ENCODE measurements at places on chromosomes 2 and 18. TPM values are rescaled to one million over a fixed set of nuclear protein-coding genes. Genes with fewer than 3 reads are reported as not detected.

DNA sequence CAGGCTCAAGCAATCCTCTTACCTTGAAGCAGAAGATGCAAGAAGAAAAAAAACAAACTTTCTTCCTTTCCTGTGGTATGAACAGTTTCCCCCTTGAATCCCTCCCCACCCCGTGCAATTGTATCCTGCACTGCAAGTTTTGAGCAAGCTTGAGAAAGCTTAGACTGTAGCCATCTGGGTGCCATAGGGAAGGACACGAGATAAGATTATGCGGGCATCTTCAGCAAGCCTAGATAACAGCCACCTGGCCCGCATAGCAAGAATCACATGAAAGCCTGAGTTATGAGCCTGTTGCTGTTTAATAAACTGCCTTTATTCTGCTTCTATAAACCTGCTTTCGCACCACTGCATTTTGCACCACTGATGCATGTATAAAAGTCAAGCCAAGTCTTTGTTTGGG, 27.3 kb upstream of the CDCA7 start:
- no peak for DNase-seq

GRCh38 chr2:118255301-118255700, 167.0 kb downstream of the INSIG2 start:
- DNase-seq = no peak

DNA sequence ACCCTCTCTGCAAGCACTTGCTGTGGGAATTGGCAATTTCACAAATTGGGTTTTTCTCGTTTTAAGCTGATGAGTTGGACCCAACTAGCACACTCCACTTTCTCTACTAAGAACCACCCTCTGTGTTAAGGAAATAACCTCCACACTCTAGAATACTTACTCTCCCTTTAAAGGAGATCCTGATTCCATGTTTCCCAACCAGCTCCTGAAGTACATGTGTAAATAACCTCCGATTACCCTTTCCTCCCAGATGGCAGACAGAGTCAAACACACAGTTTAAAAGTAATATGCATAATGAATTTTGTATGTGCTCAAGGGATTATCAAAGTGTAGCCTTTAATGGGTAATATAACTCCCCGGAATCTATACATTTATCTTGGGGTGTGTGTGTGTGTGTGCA, 171.3 kb upstream of the OSR1 start:
- DNase-seq = no peak

DNA sequence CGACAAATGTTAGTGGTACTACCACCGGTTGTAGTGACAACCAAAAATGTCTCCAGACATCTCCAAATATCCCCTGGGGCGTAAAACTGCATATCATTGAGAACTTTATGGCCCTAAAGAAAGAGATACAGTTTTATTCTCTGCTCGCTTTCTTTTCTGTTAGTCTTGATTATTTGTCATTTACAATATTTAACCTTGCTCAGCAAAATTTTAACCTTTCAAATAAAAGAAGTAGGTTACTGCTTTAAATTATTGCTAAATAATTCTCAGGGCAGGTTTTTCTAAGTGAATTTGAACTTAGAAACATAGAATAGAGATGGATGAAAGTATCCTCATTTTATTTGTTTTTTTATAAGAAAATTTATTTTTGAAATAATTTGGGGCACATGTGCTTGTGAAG, 67.9 kb downstream of the BMPR2 start:
- no peak for DNase-seq

- DNase-seq = no peak
Measured at GRCh38 chr2:37322368-37322767, 2.3 kb downstream of the PRKD3 start.

GRCh38 chr2:3294069-3294468, 83.5 kb downstream of the EIPR1 start:
- no peak for DNase-seq

DNA sequence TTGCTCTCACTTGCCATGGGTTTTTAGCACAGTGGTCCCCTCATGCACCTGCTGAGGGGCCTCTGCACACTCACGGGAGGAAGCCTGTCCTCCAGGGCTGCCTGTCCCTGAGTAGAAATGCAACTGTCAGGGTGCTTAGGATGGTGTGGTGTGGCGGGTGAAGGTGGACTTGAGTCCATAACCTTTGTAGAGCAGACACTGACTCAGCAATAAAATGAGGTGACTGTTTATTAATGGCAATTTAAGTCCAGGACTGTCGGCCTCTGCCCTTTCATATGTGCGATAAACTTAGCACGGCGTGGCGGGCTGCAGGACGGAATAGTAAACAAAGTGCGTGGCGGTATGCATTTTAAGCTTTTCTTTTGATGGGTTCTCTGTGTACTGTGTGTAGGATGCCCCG, 188.2 kb downstream of the LDLRAD4 start:
- DNase-seq = no peak

GRCh38 chr2:172208791-172209325, 106.2 kb upstream of the DLX2 start:
- no peak for DNase-seq

DNA sequence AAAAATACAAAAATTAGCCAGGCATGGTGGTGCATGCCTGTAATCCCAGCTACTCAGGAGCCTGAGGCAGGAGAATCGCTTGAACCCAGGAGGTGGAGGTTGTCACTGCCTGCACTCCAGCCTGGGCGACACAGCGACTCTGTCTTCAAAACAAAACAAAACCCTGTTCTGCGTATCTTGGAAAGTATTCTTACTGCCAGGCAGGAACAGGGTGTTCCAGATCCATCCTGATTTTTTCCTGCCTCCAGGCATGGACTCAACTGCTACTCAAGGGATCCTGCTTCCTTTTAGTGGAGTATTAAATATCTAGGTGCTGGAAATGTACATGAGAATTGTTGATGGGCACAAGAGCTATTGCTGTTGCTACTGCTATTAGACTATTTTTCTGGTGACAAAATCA, 12.3 kb downstream of the HSPD1 start:
- DNase-seq = no peak

DNA sequence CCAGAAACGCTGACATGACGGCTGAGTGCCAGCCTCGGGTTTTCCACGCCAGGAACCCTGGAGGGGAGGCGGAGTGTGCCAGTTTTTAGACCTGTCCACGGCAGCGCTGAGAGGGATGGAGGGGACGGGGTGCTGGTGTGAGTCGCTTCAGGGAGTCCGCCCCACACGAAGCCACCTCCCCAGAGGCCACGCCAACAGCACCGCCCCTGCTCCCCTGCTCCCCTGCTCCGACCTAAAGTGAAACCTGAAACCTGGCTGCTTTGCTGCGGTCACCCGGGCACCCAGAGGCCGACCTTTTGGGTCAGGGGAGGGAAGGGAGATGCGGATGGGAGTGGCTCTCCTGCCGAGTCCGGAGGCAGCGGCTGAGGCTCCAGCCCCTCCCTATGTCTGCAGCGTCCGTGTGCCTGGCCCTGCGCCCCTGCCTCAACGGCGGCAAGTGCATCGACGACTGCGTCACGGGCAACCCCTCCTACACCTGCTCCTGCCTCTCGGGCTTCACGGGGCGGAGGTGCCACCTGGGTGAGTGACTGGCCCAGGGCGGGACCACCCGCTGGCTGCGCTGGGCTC, 38.1 kb downstream of the SNED1 start:
- peak; percentile 72 for DNase-seq

- DNase-seq = no peak
Measured at GRCh38 chr2:208183972-208184705, 5.7 kb downstream of the C2orf80 start.

- no peak for DNase-seq
Measured at GRCh38 chr2:187345338-187345737, 102.7 kb downstream of the CALCRL start.

DNA sequence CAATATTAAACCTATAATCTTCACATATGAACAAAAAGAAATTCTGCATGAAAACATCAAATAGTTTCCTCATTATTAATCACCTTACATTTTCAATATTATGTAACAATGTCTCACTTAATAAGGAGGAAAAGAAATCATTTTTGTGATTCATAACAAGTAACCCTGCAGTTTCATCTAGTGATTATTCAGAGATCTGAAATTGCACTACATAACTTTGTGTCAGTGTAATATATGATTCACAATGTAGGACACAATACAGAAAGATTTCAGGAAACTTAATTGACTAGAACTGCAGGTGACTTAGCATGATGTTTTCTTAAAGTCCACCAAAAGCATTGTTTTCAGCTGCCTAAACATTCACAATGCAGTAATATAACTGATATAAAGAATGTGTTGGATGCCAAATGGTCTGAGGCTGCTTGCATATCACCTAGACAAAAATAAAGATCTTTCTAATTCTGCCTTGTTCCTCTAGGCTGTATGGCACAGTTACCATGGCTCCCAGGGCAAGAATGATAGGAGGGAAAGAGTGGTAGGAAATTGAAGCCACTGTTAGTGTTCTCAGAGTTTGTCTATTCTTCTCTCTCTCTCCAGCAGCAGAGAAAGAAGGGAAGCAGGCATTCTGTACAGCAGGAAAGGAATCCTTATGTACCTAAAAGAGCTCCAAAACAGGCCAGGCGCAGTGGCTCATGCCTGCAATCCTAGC, 366.6 kb downstream of the FSIP2 start:
- DNase-seq = no peak

- DNase-seq = no peak
Measured at GRCh38 chr2:46073540-46074046, 223.6 kb upstream of the EPAS1 start.

GRCh38 chr2:58447586-58447985, 206.5 kb upstream of the FANCL start:
- DNase-seq = no peak

DNA sequence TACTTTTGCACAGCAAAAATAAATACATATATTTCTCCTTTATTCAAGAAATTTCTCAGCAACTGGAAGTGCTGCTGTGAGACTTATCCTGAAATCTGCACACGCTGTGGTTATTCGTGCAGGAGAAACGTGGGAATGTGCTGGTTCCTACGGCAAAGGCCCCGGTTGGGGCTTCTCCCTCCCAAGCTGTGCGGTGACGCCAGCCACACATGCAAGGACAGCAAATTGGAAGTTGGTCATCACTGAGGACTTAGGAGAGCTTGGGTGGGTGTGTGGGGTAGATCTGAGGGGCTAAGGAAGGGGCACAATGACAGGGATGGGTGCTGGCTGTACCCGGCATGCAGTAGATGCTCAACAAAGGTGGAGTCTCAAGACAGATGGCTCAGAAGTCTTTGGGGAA, 16.5 kb upstream of the MTCL1 start:
- no peak for DNase-seq

DNA sequence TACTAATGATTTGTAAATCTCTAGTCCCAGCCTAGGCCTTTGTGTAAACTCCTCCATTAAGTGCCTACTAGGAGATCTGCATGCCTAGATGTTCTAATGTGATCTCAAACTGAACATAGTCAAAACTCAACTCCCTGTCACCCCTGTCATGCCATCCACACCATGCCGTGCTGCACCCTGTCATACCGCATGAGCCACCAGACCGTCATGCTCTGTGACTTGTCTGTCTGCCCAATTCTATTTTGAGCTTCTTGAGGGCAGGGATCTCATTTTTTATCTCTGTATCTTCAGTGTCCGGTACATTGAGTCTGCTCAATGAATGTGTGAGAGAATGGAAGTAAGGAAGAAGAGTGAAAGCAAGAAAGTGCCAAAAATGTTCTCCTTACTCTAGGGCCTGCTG, 35.5 kb downstream of the GREB1L start:
- DNase-seq = no peak

GRCh38 chr2:112474844-112475486, 7.0 kb upstream of the TTL start:
- DNase-seq = no peak

DNA sequence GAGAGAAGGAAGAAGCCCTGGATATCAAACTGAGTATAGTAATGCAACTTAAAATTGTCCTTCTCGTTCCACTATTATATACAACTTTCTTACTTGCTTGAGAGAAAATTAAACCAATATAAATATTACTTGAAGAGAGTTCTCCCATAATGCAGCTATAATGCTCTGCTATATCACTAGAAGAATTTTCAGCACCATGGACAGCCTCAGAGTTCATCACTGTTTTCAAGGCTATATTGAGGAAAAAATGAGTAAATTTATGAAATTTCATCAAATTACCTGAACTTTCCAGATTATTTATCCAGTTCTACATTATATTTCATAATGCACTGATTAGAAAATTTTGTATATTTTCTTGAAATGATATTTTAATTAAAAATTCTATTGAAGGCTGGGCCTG, 1053.5 kb upstream of the FAM98A start:
- DNase-seq = no peak

GRCh38 chr2:143248631-143249030, 119.4 kb downstream of the ARHGAP15 start:
- DNase-seq = no peak

- DNase-seq = peak; percentile 18
Measured at GRCh38 chr18:7021994-7022840, 95.4 kb downstream of the LAMA1 start.

DNA sequence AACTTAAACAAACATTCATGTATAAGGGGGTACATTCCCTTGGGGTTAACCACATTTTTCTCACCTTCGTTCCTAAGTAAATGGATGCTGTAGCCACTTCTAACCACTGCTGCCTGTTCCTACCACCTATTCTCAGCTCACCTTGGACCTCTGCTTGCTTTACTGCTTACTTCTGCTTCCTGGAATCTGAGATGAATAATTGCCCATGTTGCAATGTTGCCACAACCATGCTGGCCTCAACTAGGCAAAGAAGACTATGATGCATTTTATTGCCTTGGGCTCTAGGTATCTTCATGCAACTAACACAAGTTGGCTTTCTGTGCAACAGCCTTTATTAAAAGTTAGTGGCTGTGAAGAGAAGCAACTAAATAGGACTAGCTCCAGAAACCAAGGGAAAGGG, 106.3 kb upstream of the TCF4 start:
- DNase-seq = no peak

GRCh38 chr2:241877989-241878970, 8.8 kb downstream of the RTP5 start:
- DNase-seq = peak; percentile 80

GRCh38 chr2:46538393-46538792, 59.0 kb downstream of the TMEM247 start:
- no peak for DNase-seq

DNA sequence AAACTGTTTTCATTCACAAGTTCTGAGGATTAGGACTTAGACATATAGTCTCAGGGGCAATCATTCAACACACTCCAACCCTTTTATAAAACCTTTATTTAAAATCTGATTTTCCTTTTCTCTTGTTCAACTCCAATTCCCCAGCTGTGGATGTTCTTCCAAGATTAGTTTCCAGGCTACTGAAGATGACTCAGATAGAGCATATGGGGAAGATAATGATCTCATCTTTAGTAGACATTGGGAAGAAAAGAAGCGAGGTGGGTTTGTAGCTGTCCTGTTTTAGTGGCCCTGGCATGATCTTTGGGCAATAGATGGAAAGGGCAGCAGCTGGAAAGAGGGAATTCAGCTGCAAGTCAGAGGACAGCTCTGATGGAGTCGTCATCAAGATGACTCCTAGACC, 247.7 kb upstream of the CCDC68 start:
- DNase-seq = no peak

The CBLN2 gene
- total RNA-seq = not detected

The DNER gene
- total RNA-seq = not detected

The MAPRE3 gene
- 2.9 TPM for total RNA-seq

The DNAJC5G gene
- not detected for total RNA-seq

The DHRS9 gene
- total RNA-seq = 2.6 TPM

The KCNG2 gene
- total RNA-seq = not detected

The PDE1A gene
- total RNA-seq = not detected

The REG1B gene
- not detected for total RNA-seq

The TNFRSF11A gene
- total RNA-seq = 3.5 TPM
